ENCODE measurements at places on chromosomes 6 and 20.

GRCh38 chr6:137927777-137928218 lies 60.7 kb downstream of the TNFAIP3 start:
- DNase-seq = peak; percentile 23

DNA sequence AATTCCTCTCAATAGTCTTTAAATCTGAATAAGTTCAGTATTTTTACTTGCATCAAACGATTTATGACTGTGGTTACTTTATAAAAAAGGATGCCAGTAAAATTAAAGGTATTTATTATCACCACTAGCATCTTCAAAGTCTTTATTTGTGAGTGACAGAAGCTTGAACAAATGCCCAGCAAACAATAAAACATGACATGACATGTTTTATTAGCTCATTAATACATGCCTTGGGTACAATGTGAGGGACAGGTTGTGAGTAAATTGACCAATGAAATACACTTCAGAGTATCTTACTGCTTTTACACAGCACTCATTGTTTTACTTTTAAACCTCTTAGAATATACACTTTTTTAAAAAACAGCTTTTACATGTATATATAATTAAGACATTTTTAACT lies 113.4 kb upstream of the BEND3 start:
- no peak for DNase-seq

GRCh38 chr6:134925800-134926199 lies 24.1 kb downstream of the ALDH8A1 start:
- no peak for DNase-seq

DNA sequence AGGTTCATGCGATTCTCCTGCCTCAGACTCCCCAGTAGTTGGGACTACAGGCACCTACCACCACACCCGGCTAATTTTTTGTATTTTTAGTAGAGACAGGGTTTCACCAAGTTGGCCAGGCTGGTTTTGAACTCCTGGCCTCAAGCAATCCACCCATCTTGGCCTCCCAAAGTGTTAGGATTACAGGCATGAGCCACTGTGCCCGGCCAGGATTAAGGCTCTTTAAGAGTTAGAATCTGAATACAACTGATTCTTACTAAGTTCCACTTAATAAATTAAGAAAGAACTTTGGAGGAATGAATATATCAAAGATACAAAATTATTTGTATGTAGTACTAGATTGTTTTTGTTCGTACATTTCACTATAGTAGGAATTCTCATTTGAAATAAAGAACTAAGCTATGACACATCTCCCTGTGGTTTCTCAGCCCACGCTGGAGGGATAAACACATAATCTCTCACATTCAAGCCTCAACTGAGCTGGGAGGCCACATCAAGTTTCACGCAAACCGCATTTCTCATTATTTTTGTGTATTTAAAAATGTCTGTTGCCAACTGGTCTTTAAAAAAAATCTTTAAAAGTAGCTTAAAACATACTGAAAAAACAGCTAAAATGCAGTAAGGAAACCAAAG lies 34.2 kb downstream of the DTNBP1 start:
- DNase-seq = peak; percentile 83

DNA sequence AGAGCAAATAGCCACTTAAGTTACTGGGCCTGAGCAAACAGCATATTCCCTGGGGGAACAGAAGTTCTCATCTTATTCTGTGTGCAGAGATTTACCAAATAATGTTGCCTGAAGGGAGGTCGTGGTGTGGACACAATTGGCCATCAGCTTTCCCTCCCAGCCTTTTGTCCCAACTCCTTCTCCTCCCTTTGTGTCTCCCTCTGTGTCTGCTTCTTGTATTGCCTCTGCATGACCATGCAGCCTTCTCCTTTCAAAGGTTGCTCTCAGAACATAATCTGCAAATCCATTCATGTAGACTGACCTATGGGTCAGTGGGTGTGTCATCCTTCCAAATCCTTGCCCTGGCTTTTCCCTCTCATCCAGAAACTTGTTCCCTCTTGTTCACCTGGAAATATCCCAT lies 150.3 kb upstream of the INSM1 start:
- no peak for DNase-seq

- no peak for DNase-seq
Observed at GRCh38 chr20:51489611-51490010, 52.9 kb downstream of the NFATC2 start.

DNA sequence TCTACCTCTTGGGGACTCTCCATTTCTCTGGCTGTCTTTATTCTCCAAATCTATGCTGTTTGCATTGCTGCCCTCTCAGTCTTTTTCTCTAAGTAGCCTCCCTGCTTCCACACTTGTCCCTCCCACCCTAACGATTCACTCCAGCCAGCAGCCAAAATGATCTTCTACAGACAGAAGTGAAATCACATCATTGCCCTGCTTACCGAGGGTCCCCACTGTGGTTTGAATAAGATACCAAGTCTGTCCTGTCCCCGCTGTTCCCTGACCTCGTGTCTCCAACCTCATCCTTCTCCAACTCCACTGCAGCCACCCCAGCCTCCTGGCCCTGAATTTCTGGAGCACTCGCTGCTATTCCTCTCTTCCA lies 11.5 kb upstream of the OCSTAMP start:
- DNase-seq = no peak

GRCh38 chr6:67680297-67680932 lies 954.7 kb upstream of the ADGRB3 start:
- DNase-seq = peak; percentile 40

DNA sequence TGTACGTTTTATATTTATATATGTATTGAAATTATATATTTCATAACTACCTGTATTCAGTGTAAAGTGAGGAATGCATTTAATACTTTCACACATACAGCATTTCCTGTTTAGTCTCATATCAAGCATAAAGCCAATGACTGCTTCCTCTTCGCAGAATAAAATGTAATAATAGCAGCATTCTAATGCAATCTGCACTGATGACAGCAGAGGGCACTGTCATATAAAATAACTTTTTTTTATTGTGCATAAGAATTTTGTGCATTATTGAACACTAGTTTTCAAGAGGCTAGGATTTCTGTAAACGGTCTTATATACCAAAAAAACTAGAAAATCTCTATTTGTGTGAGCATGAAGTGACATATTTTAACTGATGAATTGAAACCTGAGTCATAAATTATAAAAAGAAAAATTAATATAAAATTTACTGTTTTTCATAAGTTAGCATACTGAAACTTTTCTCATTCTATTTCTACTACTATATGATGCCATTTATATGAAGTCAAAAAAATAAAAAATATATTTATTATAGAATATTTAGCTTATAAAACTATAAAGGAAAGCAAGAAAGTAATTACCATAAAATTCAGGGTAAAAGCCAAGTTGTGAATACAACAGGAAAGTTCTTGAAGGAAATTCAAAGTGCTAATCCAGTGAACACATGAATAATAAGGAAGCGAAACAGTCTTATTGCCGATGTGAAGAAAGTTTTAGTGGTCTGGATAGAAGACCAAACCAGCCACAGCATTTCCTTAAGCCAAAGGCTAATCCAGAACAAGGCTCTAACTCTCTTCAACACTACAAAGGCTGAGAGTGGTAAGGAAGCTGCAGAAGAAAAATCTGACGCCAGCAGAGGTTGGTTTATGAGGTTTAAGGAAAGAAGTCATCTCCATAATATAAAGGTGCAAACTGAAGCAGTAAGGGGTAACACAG lies 36.3 kb downstream of the RNF146 start:
- DNase-seq = peak; percentile 85

DNA sequence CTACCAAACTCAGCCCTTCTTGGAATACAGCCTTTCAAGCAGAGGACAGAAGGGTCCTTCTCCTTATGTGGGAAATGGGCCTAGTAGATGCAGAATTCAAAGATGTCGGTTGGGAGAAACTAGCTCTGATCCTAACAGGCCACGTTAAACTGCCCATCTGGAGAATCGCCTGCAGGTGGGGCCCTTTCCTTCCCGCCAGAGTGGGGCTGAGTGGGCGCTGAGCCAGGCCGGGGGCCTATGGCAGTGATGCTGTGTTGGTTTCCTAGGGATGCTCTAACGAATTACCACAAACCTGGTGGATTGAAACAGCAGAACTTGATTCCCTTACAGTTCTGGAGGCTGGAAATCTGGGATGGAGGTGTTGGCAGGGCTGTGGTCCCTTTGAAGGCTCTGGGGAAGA lies 9.1 kb downstream of the MAPK13 start:
- no peak for DNase-seq

DNA sequence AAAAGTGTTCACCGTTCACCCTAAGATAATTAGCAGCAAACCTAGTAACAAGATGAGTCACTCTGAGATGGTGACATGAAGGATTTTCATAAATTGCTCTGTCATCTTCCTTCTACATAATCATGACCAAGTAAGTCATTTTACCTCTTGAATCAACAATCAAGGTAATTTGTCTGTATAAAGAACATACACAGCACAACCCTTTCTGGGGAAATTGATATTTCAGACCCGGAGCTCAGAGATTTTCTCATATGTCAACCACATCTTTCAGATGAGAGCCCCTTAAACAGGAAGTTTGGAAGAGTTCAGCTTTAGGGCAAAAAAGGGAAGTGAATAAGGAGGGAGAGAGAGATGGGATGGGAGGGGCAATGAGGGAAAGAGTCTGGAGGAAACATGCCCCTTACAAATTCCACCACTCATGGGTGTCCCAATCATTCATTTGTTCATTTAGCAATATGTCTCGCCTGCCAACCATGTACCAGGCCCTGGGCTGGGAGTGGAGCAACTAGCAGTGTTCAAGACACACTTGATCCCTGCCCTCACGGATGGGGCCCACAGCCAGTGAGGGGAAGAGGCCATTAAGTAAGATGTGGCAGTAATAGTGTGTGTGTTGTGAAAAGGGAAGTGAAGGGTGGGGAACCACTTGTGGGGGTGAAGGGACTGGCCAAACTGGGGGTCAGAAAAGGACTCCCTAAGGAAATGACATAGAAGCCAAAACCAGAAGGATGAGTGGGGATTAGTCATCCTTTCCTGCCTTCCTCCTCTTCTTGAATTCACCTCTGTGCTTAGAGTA lies 190.9 kb downstream of the MAFB start:
- no peak for DNase-seq

DNA sequence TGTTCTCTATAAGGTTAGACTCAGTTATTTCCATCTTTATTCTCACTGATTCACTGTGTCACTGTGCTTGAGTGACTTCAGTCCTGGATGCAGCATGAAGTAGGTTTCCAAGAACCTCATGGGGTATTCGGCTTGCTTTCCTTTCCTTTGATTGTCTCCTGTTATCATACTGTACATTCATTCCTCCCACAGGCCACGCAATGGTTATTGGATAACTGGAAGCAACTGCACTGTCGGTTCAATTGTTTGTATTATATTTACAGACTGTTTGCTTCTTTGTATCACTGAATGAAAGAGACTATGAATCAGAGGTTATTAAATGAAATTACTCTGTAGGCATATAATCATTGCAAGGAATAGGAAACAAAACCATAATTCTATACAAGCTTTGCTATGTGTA lies 129.4 kb downstream of the MAP7 start:
- DNase-seq = no peak

GRCh38 chr20:35776513-35777101 lies 4.8 kb downstream of the PHF20 start:
- DNase-seq = peak; percentile 61

- DNase-seq = peak; percentile 92
Observed at GRCh38 chr20:63553251-63553932, 567 bp upstream of the FNDC11 start.

DNA sequence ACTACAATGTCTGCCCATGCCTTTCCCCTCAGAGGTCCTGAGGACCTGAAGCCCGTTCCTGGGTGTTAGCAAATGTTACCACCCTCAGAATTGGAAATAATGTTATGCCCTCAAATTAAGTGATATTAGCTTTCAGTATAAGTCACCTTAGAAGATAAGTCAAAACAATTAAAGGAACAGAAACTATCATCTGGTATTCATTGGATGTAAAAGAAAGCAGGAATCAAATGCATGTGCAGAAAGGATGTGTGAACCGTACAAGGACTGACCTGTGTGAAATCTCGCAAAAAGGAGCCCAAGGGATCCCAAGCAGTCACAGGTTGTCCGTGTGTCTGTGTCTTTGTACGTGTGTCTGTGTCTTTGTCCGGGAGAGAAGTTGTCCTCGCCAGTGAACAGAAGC lies 51.6 kb upstream of the TAB2 start:
- no peak for DNase-seq

DNA sequence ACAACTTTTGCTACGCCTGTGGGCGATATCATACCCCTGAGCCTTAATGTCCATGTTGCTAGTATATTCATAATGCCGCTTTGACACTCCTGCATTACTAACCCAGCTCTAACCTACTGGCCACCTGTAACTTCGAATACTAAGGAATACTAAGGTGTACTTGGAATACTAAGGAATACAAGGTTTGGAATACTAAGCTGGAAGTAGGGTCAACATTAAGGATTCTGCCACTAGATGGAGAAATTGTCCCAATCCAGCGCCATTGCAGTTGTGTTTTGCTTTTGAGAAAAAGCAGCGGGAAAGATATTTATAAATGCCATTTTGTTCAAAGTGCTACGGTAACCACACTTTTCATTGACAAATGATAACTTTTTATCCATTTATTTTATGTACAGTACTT lies 10.7 kb downstream of the TBXT start:
- peak; percentile 8 for DNase-seq

DNA sequence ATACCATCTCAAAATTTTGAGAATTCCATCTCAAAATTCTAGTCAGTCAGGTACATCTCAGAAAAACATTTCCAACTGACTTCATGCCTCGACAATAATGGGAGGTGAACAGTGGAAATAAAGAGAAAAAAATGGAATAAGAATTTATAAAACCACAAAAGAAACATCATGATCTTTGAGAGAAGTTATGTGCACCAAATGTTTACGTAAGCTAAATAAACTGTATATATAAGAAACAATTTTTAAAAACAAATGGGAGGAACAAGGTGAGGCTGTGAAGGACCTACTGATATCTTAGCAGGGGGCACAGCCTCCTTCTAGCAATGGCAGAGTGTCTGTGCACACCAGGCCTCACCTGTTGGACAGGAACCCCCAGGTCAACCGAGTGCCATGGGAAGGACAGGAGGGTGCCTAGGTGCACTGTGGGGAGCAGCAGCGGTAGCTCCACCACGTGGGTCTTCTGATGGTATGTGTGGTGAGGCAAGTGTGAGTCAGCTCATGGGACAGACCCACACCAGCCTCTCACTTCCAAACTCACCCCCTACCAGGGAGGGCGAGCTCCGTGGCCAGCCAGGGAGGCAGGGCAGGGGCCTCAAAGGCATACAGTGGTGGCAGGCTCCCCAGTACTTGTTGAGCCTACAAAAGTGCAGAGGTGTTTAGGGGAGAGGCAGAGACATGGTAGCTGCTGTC lies 23.2 kb downstream of the DIDO1 start:
- DNase-seq = no peak

GRCh38 chr6:35292494-35292893 lies 5.1 kb upstream of the DEF6 start:
- DNase-seq = no peak

DNA sequence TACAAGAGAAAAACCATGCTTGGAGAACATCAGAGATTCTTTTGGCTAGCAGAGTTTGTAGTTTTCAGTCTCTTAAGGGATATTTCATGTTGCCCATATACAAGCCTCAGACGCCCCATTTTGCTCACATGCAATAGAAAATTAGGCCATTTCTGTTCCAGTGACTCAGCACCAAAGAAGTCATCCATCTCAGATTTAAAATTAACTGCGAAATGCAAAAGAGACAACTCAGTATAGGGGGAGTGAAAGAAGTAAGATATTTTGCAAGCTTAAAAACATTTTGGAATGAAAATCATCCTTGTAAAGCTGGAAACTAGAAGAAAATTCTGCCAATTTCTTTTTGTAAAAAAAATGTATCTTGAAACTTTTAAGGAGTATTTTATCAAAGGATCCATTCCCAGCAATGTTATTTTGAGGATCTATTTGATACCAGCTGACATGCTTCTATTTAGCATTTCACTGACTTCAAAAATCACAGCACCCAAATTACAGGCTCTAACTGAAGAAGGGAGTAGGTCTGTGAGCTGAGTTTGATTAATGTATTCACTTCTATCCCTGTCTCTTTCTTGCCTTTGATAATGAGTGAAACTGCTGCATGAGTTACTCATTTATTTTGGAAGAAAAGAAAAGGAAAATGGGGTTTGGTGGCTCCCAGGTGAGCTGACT lies 223.7 kb upstream of the SULF2 start:
- DNase-seq = peak; percentile 72
